ENCODE measurements at places on chromosomes 6 and 20.
A peak's percentile ranks its signal among the peaks of the same experiment; 100 is the strongest.

- DNase-seq, result no peak
Measured at GRCh38 chr6:157260735-157261410, 62.4 kb downstream of the TMEM242 start.

DNA sequence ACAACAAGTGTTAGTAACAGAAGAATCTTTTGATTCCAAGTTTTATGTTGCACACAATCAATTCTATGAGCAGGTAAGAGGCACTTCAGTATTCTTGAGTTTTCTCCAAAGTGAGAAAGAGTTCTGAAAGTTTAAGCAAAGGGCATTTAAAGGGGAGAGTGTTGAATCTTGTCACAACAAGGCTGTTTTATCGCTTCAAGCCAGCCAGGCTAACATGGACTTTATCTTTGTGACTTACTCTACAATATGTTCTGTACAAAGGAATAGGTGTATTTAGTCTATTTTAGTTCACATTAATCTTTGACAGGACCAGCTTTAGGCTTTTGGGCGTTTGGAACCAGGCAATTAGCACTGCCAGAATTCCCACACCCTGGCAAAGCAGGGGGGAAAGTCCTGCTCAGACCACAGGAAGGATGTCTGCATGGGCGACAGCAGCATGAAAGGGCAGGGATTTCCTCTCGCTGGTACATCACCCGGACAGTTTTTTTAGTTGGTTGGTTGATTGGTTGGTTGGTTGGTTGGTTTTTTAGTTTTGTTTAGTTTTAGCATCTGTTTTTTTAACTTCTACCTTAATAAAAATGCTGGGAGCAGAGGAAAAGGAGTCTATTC, 395.4 kb upstream of the SOX4 start:
- no peak for DNase-seq

DNA sequence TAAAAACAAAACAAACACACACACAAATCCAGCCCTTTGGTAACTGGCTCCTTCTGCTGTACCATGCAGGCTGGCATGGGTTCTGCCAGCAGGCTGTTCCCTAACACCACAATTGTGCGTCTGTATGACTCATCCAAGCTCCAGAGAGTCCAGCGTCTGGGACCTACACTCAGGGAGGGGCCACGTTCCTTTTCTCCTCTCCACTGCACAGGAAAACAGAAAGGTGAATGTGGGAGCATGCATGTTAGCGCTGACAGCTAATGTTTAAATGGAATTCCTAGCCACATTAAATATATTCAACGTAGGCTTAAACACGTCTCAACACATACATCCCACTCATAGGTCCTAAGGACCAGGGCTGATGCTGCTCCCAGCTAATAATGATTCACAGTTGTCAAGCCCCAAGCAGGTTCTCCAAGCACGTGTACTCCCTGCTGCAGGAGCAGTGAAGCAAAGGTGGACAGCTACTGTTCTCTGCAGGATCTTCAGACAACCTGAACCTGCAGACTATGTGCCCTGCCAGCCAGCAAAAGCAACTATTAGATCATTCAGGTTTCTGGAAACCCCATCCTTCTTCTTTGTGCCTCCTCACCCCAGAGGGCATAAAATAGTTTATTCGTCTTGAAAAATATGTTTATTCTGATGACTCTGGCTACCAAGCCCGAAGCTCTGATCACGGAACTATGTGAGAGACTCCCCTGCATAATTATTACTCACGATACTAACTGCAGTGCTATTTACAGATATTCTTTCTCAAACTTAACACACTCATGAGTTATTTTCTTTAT, 20.9 kb downstream of the MAP1LC3A start:
- no peak for DNase-seq

DNA sequence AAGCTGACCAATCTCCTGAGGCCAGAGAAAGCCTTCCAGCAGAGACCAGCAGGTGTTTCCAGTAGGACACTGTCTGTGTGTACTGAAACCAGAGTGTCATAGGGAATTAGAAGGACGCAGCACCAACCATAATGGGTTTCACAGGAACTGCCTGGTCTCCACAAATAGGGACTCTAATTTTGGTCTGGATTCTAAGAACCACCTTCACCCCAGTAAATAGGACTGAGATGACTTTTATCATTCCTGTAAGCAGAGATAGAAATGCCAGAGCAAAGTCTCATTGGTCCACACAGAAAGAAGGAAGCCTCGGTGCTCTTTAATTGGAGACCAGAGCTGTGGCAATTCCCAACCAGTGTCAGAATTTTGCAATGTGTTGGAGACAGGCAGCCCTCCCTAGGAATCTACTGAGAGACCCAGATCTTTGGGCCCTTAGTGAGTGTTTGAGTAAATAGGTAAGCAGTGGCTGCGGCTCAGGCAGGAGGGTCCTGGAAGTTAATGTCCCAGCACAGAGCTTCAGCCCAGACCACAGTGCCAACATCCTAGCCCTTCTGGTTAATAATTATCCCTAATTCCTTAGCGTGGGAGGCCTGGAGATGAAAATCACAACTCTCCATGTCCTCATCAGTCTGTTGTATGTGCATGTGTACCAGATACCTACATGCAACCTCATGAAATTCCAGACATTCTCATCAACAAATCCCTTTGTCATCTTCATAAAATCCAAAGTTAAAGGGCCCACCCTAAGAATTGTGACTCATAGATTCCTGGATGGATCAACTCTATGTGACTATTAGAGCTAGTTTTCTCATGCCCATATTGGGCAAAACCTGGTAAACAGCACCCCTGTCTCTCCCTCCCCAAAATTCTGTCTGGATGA, 81.2 kb downstream of the UNC5CL start:
- DNase-seq, result no peak

DNA sequence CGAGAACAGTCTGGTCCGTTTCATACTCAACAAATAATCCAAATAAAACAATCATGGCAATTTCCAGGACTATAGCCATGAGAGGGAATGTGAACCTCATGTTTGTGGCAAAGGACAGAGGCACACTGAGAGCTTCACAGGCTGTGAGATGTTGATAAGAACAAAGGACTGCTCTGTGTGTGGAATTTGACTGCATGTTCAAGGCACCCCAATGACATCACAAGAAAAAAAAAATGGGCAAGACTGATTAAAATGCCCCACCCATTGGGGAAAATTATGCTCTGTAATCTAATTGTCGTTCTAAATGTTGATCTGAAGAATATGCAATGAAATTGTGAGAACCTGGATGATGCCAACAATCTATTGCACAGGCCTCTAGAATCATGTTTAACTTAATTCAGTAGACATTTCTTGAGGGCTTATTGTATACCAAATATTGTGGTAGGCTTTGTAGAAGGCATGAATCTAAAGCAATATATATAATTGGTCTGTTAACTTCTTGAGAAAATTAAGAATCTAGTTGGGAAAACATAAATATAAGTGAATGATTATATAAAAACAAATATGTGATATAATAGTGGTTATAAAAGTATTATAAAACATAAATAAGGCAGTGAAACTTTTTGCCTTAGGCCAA, at the start of gene RHAG:
Gene RHAG (minus strand): TSS at position 127 of the 637 bp plus-strand sequence. CDS start 27 bp downstream, at position 100.
- DNase-seq, result no peak

DNA sequence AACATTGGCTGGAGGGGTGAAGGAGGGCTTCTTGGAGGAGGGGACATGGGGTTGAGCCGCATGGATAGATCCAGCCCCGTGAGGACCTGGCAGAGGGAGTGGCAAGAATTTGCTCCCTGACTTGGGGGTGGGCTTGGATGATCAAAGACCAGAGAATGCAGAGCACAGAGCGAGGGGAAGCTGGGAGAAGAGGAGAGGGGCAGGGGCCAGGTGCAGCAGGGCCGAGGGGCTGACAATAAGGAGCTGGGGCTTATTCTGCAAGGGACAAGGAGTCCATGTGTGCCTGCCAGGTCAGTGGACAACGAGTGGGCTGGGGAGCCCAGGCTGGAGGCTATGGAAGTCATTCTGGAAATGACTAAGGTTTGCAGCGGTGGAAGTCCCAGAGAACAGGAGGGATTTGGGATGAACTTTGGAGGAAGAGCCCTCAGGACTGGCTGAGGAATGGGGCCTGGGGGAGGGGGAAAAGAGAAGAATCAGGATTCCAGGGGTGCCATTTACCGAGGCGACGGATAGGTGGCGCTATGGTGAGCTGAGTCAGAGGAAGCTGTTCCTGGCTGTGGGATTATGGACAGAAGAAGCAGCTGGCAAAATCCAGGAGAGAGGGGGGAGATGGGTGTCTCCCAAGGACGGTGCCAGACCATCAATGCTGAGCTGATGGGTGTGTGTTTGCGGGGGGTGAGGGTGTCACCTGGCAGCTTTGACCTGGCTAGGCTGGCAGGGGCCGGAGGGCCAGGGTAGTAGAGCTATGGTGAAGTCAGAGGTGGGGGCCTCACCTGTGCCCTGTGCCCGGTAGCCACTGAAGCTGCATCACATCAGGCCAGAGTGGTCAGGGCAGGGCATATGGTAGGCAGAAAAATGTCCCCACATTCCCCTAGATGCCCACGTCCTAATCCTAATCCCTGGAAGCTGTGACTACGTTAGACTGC, 7.8 kb downstream of the KCNG1 start:
- no peak for DNase-seq

- peak; percentile 35 for DNase-seq
Measured at GRCh38 chr6:139027620-139028182, 844 bp upstream of the ABRACL start.

DNA sequence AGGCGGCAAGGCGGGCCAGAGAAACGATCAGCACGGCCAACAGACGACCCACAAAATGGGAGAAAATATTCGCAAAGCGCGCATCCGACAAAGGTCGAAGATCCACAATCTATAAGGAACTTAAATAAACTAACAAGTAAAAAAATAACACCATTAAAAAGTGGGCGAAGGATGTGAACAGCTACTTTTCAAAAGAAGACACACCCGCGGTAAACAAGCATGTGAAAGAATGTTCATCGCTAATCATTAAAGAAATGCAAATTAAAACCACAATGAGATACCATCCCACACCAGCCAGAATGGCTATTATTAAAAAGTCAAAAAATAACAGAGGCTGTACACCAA, 117.8 kb upstream of the SIRPA start:
- DNase-seq, result no peak

GRCh38 chr6:110776413-110776812, 38.9 kb downstream of the CDK19 start:
- no peak for DNase-seq

DNA sequence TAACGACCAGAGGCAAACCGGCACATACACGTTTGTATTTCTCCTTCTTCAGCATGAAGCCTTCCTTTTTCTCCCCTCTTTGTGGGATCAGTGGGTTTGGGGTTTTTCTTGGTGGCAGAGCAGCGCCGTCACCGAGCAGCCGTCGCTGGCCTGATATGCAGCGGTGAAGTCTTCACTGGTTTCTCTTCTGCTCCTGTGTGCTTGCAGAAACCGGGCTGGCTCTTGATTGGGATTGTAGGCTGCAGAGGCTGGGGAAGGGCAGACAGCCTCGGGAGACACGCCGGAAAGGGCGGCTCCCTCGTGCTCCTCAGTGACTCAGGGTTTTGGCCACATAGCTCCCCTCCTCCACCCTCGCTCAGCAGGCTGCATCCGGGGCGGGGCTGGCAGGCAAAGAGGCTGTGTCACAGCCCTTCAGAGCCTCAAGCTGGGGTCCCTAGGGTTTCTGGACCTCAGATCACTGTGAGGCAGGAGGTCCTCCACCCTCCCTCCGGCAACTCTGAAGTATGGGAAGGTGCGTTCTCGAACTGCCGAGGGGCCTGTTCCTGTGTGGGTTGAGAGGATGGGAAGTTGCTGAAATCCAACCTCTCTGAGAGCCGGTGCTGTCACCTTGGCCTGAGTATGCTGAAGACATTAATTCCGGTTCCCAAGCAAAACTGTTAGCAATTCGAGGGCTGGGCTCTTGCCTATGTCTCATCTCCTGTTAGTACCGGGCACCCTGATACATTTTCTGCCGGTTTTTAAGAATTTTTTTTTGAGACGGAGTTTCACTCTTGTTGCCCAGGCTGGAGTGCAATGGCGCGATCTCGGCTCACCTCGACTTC, 24.2 kb downstream of the NQO2 start:
- DNase-seq, result peak; percentile 86

DNA sequence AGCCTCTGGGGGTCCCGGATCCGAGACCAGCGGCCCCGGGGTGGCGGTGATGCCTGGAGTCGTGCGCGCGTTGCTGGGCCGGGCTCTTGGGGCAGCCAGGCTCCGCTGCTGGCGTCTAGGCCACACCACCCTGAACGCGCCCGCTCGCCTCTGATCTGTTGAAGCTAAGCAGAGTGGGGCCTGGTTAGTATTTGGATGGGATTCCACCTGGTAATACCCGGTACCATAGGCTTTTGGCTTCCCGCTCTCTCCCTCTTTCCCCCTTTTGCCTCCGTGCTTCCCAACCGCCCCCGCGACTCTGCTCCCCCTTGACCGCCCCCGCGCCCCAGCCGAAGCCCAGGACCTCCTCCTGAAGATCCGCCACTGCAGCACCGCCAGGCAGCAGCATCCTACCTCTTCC, 1383.5 kb upstream of the DEFB115 start:
- DNase-seq, result peak; percentile 18

GRCh38 chr6:100230115-100230952, 234.4 kb downstream of the SIM1 start:
- no peak for DNase-seq

DNA sequence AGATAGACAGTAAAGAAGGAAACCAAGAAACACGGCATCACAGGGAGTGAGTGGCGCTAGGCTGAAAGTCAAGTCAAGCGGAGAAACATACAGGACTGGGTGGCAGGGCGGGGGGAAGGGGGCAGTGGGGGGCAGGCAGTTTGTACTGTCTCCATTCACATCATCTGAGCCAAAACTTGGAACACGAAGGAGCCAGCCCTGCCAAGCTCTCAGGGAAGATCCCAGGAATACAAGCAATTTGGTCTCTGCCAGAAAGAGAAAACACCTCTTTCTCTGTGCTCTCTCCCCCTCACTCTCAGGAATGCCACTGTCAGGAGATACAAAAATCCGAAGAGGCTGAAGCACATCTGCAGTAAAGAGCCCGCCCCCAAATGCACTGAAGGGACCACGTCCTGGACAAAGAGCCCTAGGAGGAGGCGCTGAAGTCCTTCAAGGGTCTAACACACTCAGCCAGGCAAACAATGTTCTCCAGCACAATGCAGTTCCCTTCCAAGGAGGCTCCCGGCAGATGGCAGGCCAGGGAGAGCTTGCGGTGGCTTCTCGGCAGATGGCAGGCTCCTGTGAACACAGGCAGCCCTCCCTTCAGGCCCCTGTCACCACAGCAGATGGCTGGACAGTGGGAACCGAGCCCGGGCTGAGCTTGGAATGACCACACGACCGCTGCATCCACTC, 90.0 kb downstream of the ATP9A start:
- DNase-seq, result no peak

GRCh38 chr6:24710519-24711303, 8.2 kb downstream of the C6orf62 start:
- DNase-seq, result no peak

GRCh38 chr20:2246069-2246491, 49.7 kb upstream of the TGM3 start:
- no peak for DNase-seq

- no peak for DNase-seq
Measured at GRCh38 chr6:158703111-158703836, 53.4 kb downstream of the SYTL3 start.

DNA sequence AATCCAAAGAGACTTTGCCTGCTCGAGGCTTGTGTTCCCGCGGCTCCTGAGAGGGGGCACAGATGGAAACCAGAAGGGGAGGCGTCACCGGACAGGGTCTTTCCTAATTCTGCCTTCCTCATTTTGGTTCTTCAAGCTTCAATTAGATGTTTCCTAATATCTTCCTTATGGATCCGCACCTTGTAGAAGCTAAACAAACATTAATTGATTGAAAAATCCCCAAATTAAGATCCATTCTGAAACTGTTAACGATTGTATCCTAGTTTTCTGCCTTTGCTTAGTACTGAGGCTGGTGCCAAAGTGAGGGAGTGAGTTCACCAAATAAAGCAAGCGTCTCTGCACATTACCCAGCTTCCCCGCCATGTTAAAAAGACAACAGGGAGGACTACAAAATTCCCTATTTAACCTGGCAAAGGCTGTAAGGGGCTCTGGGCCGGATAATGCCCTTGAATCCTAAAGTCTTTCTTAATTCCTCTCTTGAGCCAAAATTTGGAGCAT, 123.2 kb downstream of the GPX5 start:
- no peak for DNase-seq
